ENCODE measurements at places on chromosomes 5 and 9. TPM values are rescaled to one million over a fixed set of nuclear protein-coding genes. Genes with fewer than 3 reads are reported as not detected.

GRCh38 chr9:133058550-133059320 is 3.0 kb upstream of the CEL start:
- DNase-seq: no peak

GRCh38 chr9:81476813-81477490 is 212.4 kb downstream of the TLE1 start:
- DNase-seq: no peak

Gene PCDHA1
- 0.05 TPM for polyA plus RNA-seq

Gene C1QTNF2
- polyA plus RNA-seq: 1.2 TPM
